ENCODE measurements at places on chromosomes 5 and 9. TPM values are rescaled to one million over a fixed set of nuclear protein-coding genes. Genes with fewer than 3 reads are reported as not detected.

FGF18 gene
- 0.28 TPM for total RNA-seq

DNA sequence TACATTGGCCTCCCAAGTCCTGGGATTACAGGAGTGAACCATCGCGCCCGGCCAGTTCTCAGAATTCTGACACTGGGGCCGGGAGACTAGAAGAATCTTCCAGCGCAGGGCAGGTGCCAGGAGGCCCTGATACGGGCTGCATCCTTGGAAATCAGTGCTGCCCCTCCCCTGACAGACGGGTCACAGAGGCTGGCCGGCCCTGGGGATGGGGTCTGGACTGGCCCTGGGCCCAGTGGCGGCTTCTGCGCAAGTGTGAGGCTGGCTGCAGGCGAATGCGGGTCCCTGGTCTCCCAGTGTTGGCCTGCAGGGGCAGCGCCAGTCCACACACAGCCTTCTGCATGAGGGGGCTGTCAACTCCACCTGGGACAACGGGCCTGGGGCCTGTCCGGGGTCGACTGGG, 831 bp upstream of the TBC1D9B start:
- H3K27me3 ChIP-seq = no peaks in the 10 kb centered on the region
- peak overlapping the region; percentile 67 for H3K27ac ChIP-seq

GRCh38 chr9:121299467-121300282, 31.7 kb downstream of the GSN start:
- peak overlapping the region; percentile 52 for H3K27ac ChIP-seq
- H3K36me3 ChIP-seq = no peaks in the 10 kb centered on the region
- DNase-seq = no peak
- no peaks in the 10 kb centered on the region for H3K4me1 ChIP-seq
- no peaks in the 10 kb centered on the region for H3K27me3 ChIP-seq

DNA sequence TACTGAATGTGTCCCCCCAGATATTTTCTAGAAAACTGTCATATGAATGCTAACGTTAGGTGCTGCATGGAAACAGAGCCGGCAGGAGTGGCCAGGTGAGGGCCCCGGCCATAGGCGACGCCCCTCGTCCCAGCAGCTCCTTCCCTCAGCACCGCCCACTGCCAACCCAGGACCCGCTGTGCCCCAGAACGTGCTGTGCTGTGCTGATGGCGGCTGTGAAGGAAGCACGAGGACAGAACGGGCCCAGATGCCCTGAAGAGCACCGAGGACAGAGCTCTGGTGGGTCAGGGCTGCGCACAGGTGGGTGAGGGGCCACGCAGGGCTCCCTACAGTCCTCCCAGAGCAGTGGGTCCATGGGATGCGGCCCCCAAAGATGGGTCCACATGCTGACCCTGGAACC, 30.3 kb downstream of the LPCAT1 start:
- H3K4me3 ChIP-seq = no peak overlapping the region
- DNase-seq = no peak
- H3K36me3 ChIP-seq = no peaks in the 10 kb centered on the region
- H3K27ac ChIP-seq = no peak overlapping the region
- H3K4me1 ChIP-seq = no peaks in the 10 kb centered on the region

- H3K4me1 ChIP-seq = peaks cover 50% of the 10 kb centered on the region
- no peaks in the 10 kb centered on the region for H3K36me3 ChIP-seq
- H3K27ac ChIP-seq = peak overlapping the region; percentile 25
- H3K27me3 ChIP-seq = no peaks in the 10 kb centered on the region
- H3K4me3 ChIP-seq = no peak overlapping the region
Measured at GRCh38 chr9:131418143-131419025, 24.5 kb downstream of the PRRC2B start.

CHMP5 gene
- 14.1 TPM for total RNA-seq

GRCh38 chr5:148443998-148444397, 60.2 kb downstream of the FBXO38 start:
- DNase-seq = no peak
- no peak overlapping the region for H3K4me3 ChIP-seq

DNA sequence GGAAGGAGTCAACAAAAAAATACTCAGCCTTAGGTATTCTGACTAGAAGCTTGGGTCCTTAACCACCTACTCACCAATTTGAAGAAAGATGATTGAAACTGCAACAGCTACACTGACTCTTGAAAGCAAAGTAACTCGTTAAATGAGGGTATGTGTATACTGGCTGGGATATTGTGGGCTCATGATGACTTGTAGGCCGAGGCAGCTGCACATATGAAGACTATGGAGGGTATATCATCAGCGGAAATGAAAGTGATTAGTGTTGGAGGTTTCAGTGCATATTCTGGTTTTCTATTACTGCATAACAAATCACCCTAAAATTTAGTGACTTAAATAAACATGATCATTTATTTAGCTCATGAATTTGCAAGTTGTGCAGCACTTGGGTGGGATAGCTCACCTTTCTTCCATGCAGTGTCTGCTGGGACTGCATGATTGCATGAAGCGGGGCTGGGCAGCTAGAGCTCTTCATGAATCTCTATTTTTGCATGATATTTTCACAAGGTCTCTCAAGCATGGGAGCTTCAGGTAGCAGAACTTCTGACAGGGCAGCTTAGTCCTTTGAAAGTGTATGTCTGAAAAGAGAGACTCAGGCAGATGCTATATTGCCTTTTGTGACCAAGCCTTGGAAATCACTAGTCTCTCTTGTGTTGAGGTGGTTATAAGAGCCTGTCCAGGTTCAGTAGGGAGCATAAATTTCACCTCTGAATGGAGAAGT, 96.1 kb upstream of the CDKN2B start:
- H3K27me3 ChIP-seq = no peaks in the 10 kb centered on the region
- H3K36me3 ChIP-seq = no peaks in the 10 kb centered on the region
- H3K4me1 ChIP-seq = no peaks in the 10 kb centered on the region
- no peak overlapping the region for H3K27ac ChIP-seq
- H3K4me3 ChIP-seq = no peak overlapping the region
- DNase-seq = no peak

ENC1 gene
- 28.7 TPM for total RNA-seq

DNA sequence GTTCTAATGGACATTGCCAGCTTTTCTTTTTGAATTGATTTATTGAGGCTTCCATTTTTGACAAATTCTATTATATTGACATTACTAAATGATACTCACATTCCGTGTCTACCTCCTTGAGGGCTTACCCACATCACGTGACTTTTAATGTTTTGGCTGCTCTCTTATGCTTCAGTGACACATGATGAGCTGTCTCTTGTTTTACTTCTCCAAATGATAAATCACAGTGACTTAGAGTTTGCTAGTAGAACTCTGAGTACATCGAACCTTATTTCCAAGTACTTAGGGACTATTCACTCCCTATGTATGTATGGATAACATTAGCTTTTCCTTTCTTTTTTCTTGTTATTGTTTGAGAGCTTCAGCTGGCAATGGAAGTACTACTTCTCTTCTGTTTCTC, 169.8 kb upstream of the KCNN2 start:
- DNase-seq = no peak
- no peak overlapping the region for H3K4me3 ChIP-seq
- no peaks in the 10 kb centered on the region for H3K4me1 ChIP-seq
- no peaks in the 10 kb centered on the region for H3K36me3 ChIP-seq

- H3K4me1 ChIP-seq = peaks cover 4% of the 10 kb centered on the region
- DNase-seq = no peak
- H3K27me3 ChIP-seq = no peaks in the 10 kb centered on the region
- H3K36me3 ChIP-seq = no peaks in the 10 kb centered on the region
- no peak overlapping the region for H3K27ac ChIP-seq
Measured at GRCh38 chr5:157732130-157732514, 902 bp downstream of the THG1L start.

DNA sequence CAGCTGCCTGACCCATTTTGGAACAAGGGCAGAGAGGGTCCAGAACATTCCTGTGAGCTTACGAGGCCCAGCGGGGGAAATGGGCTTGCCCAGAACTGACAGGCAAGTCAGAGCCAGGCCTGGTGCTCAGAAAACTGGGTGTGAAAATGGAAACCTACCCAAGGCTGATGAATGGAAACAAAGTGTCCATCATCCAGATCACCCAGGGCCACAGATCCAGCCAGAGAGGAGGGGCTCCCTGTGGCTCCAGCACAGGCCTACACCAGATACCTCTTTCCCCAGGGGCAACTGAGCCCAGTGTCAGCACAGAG, 3.1 kb downstream of the CLTB start:
- no peak overlapping the region for H3K27ac ChIP-seq
- no peak for DNase-seq
- no peak overlapping the region for H3K4me3 ChIP-seq
- no peaks in the 10 kb centered on the region for H3K36me3 ChIP-seq
- H3K27me3 ChIP-seq = no peaks in the 10 kb centered on the region

SYNPO gene
- total RNA-seq = 68.3 TPM

ADAMTSL1 gene
- total RNA-seq = 0.24 TPM

SLCO6A1 gene
- not detected for total RNA-seq

- H3K27me3 ChIP-seq = no peaks in the 10 kb centered on the region
- peak overlapping the region; percentile 80 for H3K4me3 ChIP-seq
- H3K4me1 ChIP-seq = peaks cover 9% of the 10 kb centered on the region
- H3K27ac ChIP-seq = peak overlapping the region; percentile 98
Measured at GRCh38 chr9:35814106-35814840, 569 bp downstream of the HINT2 start.

ZNF618 gene
- 8.3 TPM for total RNA-seq

DNA sequence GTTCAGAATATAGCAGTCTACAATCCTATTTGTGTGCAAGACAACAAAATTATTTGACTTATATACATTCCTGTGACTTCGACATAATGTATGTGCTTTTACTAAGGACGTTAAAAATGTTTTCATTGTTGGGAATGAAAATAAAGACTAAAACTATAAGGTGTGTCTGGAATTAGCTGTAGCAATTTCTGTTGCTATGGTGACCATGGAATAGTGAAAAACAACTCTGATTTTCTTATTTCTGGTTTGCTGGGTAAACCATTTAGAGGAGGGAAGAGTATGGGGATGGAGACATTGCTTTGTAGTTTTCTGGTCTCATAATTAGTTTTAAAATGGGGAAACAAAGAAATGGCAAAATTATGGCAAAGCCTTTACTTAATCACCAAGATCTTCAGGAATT, 343.2 kb downstream of the SEMA5A start:
- no peak overlapping the region for H3K27ac ChIP-seq
- H3K4me1 ChIP-seq = no peaks in the 10 kb centered on the region
- DNase-seq = no peak
- no peak overlapping the region for H3K4me3 ChIP-seq

SLC4A9 gene
- total RNA-seq = not detected

GRCh38 chr5:167951116-167951515, 340.3 kb upstream of the WWC1 start:
- no peak overlapping the region for H3K27ac ChIP-seq
- no peaks in the 10 kb centered on the region for H3K4me1 ChIP-seq
- no peaks in the 10 kb centered on the region for H3K27me3 ChIP-seq
- H3K4me3 ChIP-seq = no peak overlapping the region
- no peaks in the 10 kb centered on the region for H3K36me3 ChIP-seq

DNA sequence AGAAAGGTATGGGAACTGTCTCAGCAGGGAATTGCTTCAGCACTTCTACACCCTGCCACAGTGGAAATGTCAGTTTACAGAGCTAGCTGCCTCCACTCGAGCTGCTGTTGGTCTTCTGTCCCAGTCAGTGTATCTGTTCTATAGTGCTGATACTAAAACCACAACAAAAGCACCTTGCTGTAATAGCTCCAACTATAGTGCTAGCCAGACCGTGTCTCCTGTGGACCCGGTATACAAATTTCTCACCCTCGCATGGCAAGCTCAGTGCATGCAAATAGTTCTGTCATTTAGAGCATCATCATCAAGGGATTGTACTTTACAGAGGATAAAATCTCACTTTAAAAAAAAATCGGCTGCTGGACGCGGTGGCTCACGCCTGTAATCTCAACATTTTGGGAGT, 51.5 kb upstream of the IQGAP2 start:
- H3K27ac ChIP-seq = no peak overlapping the region
- H3K36me3 ChIP-seq = no peaks in the 10 kb centered on the region
- no peaks in the 10 kb centered on the region for H3K27me3 ChIP-seq
- no peak for DNase-seq

DNA sequence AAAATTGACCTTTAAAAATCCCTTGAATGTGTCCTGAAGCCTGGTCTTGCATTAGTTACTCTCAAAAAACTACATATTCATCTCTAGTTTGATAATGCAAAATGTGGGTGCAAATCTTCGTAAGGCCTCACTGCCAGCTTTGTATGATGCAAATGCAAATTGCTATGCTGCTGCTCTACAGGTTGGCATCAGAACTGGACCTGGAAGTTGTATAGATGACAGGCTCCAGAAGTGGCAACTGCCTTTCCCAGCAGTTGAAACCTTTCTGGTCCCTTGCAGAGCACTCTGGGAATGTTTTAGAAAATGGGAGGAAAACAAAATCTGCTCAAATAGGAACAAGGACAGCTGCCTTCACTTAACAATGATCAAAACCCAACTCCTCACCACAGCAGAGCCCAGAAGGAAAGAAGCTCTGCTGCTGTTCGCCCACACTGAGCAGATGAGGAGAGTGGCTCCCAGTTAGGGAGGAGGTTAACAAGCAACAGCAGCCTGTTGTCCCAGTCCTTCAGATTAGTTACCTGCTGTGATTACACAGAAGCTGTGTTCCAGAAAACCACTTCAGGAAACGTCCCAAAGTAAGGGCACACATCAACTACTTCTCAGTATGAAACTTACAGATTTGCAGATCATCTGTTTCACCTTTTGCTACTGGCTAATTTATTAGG, 93.5 kb downstream of the PLPP1 start:
- no peaks in the 10 kb centered on the region for H3K27me3 ChIP-seq
- no peaks in the 10 kb centered on the region for H3K36me3 ChIP-seq
- H3K4me1 ChIP-seq = peaks cover 9% of the 10 kb centered on the region
- no peak overlapping the region for H3K27ac ChIP-seq

TRIM32 gene
- total RNA-seq = 18.2 TPM

All from pancreas (tissue), 10 donors.